ENCODE measurements at places on chromosomes 5 and 9.

DNA sequence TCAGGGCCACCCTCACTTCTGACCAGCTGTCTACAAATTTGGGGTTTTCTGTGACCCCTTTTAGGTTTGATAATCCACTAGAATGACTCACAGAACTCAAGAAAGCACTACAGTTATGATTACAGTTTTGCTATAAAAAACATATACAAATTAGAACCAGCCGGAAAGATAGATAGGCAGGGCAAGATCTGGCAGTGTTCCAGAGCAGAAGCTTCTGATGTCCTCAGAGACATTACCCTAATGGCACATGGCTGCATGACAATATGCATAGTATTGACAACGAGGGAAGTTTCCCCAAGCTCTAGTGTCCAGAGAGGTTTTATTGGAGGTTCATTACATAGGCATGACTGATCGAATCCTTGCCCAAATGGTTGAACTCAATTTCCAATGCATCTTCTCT is 158.1 kb downstream of the RAB3C start:
- DNase-seq, result no peak

- no peak for DNase-seq
These were observed 24.4 kb upstream of the ARSI start for GRCh38 chr5:150327139-150327538.

GRCh38 chr9:98124637-98125426 is 5.8 kb upstream of the TRIM14 start:
- DNase-seq, result no peak

GRCh38 chr5:123051206-123051605 is 14.7 kb upstream of the PPIC start:
- no peak for DNase-seq

GRCh38 chr9:68749579-68750159 is 44.6 kb downstream of the PIP5K1B start:
- no peak for DNase-seq

GRCh38 chr9:21906881-21907280 is 87.3 kb downstream of the CDKN2A start:
- no peak for DNase-seq

DNA sequence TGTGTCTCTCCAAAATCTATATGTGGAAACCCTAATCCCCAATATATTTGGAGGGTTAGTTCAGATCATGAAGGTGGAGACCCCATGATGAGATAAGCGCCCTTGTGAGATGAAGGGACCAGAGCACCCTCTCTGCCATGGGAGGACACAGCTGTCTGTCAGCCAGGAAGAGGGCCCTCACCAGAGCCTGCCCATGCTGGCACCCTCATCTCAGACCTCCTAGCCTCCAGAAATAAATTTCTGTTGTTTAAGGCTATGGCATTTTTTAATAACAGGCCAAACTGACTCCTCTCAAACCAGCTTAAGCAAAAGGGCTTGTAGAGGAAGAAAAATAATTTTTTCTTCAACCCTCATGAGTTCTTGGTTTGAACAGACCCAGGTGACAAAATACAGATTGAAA is 79.2 kb upstream of the MAMDC2 start:
- DNase-seq, result no peak

DNA sequence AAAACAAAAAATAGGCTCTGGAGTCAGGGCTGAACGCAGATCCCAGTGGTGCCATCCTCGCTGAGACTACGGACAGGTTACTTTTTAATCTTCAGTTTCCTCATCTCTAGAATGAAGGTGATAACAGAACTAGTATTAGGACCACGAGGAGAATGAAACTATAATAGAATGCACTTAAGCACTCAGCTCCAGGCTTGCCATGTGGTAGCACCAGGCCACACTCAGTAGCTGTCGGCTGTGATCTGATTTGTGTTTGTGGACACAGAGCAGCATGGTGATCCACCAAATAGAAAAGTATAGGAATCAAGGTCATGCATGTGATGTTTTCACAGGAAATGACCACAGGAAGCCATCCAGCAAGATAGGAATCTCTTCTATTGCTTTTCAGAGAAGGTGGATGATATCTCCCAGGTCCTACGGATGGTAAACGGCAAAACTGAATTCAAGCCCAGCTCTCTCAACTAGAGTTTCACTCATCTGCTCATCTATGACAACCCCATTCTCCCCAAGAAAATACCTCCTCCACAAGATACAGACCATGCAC is 498.0 kb downstream of the SPOCK1 start:
- DNase-seq, result no peak

DNA sequence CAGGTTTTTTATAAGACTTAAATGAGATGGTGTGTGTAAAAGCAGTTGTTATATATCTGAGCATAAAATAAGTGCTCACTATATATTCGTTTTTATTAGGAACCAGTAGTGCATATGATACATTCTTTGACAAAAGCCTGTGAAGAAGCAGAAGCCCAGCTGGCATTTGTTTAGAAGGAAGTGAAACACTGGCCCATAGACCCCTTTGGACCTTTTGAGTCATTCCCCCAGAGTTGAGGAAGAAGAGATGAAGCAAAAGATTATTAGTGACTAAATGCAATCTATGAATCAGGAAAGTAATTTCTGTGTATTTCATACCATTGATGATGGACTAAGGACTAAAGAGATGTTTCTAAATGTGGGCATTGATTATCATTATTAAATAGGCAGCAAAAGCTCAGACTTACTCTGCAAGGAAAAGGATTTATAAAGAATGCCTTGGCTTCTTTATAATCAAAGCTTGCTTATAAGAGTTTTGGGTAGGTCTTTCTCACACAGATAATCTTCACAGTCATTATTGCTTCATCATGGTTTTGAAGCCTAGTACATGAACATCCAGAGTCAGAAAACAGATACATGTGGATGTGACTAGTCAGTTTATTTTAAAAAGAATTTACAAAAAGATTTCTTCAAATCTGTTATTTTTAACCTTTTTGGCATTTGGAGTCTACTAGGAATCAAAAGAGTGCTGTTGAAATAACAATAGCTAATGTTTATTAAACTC is 16.9 kb upstream of the FER start:
- DNase-seq, result no peak
